ENCODE measurements at places on chromosomes 12 and 14. TPM values are rescaled to one million over a fixed set of nuclear protein-coding genes. Genes with fewer than 3 reads are reported as not detected.

GRCh38 chr12:15977999-15978951, 67.1 kb downstream of the DERA start:
- H3K4me3 ChIP-seq: no peak overlapping the region
- H3K27me3 ChIP-seq: no peaks in the 10 kb centered on the region
- peaks cover 17% of the 10 kb centered on the region for H3K4me1 ChIP-seq
- no peaks in the 10 kb centered on the region for H3K36me3 ChIP-seq
- H3K27ac ChIP-seq: no peak overlapping the region

DNA sequence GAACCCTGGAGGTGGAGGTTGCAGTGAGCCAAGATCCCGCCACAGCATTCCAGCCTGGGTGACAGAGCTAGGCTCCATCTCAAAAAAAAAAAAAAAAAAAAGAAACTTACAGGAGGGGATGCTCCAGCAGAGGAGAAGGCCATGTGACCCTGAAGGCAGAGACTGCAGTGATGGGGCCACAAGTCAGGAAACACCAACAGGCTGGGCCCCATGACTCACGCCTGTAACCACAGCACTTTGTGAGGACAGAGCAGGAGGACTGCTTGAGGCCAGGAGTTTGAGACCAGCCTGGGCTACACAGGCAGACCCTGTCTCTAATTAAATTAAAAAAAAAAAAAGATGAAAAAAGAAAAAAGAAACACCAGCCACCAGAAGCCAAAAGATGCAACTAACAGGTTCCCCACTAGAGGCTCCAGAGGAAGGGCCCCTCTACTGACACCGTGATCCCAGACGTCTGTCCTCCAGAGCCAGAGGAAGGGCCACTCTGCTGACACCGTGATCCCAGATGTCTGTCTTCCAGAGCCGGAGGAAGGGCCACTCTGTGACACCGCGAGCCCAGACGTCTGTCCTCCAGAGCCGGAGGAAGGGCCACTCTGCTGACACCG, 9.1 kb upstream of the GLT1D1 start:
- H3K4me1 ChIP-seq: no peaks in the 10 kb centered on the region
- no peak for DNase-seq
- no peak overlapping the region for H3K4me3 ChIP-seq
- no peak overlapping the region for H3K27ac ChIP-seq
- H3K27me3 ChIP-seq: no peaks in the 10 kb centered on the region
- no peaks in the 10 kb centered on the region for H3K36me3 ChIP-seq

GRCh38 chr12:120224304-120225199, 23.6 kb upstream of the RPLP0 start:
- no peaks in the 10 kb centered on the region for H3K36me3 ChIP-seq
- peak overlapping the region; percentile 66 for H3K27ac ChIP-seq
- H3K27me3 ChIP-seq: no peaks in the 10 kb centered on the region
- peak; percentile 86 for DNase-seq
- peak overlapping the region; percentile 22 for H3K4me3 ChIP-seq

GRCh38 chr12:120988658-120989057, 10.3 kb downstream of the HNF1A start:
- no peak for DNase-seq
- H3K4me1 ChIP-seq: peaks cover 7% of the 10 kb centered on the region
- H3K27me3 ChIP-seq: no peaks in the 10 kb centered on the region
- no peaks in the 10 kb centered on the region for H3K36me3 ChIP-seq
- H3K4me3 ChIP-seq: no peak overlapping the region

- H3K36me3 ChIP-seq: no peaks in the 10 kb centered on the region
- no peak for DNase-seq
- no peak overlapping the region for H3K27ac ChIP-seq
- H3K4me1 ChIP-seq: no peaks in the 10 kb centered on the region
These were observed 25.2 kb downstream of the PMCH start for GRCh38 chr12:102172436-102172835.

The TBX3 gene
- 1.9 TPM for total RNA-seq

The SLC7A8 gene
- 16.9 TPM for total RNA-seq

The SLC10A1 gene
- not detected for total RNA-seq
